ENCODE measurements at places on chromosomes 5 and 9.

DNA sequence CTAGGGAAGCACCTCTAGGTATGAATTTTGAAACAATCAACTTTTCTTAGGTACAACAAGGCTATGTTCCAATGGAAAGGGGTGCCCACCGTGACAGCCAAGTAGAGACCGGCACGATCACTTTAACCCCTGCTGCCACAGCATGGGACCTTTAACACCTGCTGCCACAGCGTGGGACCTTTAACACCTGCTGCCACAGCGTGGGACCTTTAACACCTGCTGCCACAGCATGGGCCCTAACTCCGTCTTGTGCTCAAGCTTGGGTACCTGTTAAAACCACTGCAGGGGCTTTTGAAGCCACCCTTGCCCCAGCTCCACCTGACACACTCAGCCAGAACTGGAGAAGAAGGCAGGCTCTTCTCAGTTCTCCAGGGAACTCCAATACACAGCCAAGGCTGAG lies 18.2 kb upstream of the MXD3 start:
- no peak for DNase-seq

DNA sequence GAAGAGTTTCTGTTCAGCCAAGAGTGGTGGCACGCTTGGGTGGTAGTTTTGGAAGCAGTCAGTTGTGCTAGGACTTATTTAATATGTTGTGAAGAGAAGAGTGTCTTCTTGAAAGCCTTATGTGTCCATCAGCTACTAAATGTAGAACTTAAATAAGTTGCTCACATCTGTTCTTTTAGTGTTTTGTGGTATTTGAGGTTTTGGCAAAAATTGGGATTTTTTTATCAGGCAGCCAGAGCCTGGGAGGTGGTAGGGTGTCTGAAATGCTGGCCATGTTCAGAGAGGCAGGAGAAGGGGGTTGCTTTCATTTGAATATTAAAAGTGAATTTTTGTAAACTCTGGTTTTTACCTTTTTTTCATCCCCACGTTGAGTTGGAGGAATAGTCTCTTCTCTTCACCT lies 24.2 kb upstream of the ZBTB34 start:
- DNase-seq, result no peak

GRCh38 chr5:170296935-170297588 lies 515 bp downstream of the LCP2 start:
- no peak for DNase-seq

DNA sequence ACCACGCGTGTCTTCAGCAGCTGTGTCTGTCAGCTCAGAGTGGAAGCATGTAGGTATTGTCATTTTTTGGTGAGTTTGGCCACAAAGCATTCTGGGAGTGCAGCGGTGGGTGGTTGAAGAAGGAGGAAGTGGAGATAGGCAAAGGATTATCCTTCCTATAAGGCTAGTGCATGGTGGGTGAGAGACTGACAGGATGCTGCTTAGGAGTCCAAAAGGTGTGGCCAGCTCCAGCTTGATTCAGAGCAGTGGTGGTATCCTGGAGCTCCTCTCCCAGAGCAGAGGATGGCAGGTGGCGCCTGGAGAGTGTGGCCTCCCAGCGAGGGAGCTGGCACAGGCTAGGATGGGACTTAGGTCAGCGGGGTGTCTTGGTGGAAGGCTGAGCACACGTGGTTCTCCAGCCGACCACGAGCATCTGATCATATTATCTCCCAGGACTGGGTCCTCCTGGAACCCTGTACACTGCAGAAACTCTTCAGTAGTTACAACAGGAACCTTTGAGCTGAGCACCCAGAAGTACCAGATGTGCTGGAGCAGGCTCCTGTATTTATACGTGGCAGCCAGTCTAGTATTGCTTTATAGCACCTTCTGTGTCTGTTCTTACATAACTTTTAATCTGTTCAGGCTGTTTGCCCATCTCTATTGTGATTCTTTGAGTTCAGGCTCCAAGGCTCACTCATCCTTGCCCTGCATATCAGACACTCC lies 29.6 kb downstream of the MAML1 start:
- no peak for DNase-seq

- DNase-seq, result no peak
These were observed 151.0 kb upstream of the TBC1D2 start for GRCh38 chr9:98406469-98406868.

DNA sequence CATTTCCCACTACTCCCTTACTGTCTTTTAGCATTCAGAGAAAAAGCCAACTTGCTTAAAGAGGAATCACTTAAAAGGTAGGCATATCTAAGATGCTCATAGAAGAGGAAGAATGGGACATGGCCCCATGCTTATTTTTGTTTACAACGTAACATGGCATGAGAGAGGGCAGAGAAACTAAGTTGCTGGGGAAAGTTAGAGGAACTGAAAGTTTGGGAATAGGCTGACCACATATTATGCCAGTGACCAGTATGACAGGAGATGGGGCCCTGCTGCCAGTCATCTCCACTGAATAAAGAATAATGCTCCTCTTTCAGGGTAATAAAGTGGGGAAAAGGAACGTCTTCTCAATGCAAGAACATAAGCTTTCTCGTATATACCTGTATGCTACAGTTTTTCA lies 1.9 kb downstream of the PLPP6 start:
- no peak for DNase-seq

DNA sequence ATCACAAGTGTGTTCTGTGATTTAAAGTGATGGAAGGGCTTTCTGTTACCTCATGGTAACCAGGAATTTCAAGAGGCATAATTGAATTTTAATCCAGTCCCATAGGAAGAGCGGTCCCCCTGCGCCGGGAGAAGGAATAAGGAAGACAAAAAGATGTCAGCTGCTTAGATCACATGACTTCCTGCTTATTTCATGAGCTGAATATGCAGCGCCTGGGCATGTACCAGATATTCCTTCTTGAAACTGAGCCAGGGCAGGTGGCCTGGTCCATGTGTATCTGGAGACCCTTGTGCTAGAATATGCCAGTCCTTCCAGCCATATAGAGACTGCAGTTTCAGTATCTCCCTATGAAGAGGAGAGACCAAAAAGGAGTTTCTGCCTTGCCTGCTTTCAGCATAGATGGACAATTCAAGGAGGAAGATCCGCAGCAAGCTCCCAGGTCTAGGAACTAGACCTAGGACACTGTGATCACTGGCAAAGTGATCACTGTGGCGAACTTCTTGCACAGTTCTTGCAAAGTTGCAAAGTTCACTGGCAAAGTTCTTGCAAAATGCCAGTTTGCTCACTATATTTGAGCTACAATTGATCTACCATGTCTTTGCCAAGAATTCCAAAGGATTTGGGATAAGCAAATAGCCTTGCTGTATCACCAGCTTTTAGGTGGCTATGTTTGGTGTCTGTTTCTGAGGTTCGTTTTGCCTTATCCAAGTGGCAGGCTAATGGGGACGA lies 102.9 kb upstream of the PHYKPL start:
- no peak for DNase-seq

DNA sequence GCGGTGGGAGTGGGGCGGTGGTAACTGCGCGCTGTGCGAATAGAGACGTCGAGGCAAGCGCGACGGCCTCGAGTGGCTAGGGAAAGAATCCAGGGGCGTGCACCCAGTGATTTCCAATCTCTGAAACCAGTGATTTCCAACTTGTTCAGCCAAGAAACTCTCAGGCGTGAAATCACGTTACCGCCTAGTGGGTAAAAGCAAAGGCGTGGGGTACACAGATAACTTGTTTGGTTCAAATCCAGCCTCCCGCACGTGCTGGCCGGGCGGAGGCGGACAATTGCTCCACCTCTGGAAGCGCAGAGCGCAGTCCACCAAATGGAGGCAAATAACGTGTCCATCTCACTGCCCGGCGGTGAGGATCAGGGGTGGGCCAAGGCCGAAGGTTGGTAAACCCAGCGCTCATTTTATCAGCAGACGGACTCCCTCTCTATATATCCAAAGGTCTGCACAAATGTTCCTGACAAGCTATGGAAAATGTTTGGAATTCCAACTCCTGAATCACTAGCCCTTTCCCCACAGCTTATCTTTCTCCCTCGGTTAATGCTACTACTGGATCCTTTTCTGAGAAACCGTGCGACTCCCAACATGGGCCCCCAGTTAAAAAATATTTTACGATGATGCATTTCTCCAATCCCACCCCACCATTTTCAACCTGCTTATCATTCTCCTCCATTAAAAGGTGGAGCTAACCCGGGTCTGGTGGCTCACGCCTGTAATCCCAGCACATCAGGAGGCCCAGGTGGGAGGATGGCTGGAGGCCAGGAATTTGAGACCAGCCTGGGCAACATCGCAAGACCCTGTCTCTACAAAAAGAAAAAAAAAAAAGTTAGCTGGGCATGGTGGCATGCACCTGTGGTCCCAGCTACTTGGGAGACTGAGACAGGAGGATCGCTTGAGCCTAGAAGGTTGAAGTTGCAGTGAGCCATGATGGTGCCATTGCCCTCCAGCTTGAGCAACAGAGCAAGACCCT lies 950 bp upstream of the FNBP1 start:
- peak; percentile 86 for DNase-seq

GRCh38 chr5:111976705-111977435 lies 219.9 kb upstream of the NREP start:
- no peak for DNase-seq

- DNase-seq, result no peak
These were observed 32.7 kb upstream of the SPARC start for GRCh38 chr5:151719228-151720000.

DNA sequence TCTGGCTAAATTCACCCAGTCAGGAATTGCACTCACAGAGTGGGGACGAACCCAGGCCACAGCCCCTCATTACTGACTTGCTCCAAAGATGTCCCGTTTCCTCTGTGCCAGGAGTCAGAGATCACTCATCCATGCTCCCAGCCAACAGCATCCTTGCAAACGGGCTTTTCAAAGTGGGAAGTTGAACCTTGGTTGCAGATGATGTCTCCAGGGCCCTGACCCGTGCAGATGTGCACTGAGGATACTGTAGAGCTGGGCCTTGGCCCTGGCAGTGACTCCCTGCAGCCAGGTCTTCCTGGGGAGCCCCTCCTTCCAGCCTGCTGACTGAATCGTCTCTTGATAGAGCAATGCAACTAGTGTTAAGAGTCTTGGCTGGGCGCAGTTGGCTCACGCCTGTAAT lies 22.3 kb downstream of the TCF7 start:
- DNase-seq, result peak; percentile 41

GRCh38 chr9:8536845-8537244 lies 737.3 kb upstream of the DMAC1 start:
- no peak for DNase-seq

- DNase-seq, result peak; percentile 88
These were observed 284.9 kb upstream of the IRX1 start for GRCh38 chr5:3310541-3311261.

DNA sequence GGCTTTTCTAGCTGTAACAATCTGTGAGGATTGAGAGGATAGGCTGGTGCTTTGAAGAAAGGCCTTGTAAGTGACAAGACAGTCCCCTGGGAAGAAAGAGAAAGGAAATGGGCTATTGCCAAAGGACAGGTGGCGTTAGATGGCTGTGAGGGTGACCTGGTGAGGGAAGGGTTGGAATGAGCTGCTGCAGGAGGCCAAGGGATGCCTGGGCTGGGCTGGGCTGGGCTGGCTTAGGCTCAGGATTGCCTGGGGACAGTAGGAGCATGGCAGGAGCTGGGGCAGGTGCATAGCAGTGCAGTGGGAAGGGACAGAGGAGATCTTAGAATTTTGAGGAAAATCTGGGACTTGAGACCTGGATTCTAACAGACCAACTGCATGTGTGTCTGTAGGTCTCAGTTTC lies 9.7 kb upstream of the MYOZ3 start:
- no peak for DNase-seq

GRCh38 chr9:5857928-5858327 lies 25.0 kb upstream of the ERMP1 start:
- no peak for DNase-seq

GRCh38 chr5:154421868-154422267 lies 23.9 kb upstream of the SAP30L start:
- no peak for DNase-seq

DNA sequence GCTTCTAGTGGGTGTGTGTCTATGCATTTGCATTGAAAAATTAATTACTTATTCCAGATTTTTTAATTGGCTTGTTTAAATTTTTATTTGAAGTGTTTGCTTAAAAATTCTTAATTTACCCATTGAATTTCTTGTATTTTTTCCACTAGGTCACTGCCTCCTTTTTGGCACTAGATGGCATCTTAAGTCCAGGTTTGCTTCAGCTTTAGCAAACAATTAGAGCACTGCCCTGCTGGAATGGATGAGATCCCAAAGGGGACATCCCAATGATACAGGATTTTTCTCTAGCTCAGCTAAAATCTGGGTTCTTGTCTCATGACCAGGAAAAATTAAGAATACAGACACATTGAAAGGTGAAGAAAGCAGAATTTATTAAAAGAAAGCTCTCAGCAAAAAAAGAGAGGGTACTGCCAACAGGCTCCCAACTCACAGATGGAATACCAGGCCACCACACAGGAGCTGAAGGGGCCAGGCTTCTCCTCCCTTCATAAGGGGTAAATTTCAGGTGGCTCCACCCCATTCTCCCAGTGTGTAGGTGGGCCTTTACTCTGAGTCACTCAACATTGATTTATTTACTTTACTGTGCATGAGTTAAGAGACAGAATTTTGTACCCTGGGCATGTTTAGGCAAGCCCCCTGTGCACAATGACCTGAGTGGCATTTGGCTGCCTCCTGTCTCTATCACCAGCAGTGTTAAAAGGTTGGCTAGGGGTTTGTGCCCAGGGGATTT lies 532.4 kb downstream of the ANXA1 start:
- no peak for DNase-seq

GRCh38 chr9:90054810-90055209 lies 450.0 kb downstream of the GADD45G start:
- no peak for DNase-seq

- no peak for DNase-seq
These were observed 13.2 kb downstream of the GZMK start for GRCh38 chr5:55037046-55037771.

- no peak for DNase-seq
These were observed 93.9 kb upstream of the NEK6 start for GRCh38 chr9:124163760-124164255.

DNA sequence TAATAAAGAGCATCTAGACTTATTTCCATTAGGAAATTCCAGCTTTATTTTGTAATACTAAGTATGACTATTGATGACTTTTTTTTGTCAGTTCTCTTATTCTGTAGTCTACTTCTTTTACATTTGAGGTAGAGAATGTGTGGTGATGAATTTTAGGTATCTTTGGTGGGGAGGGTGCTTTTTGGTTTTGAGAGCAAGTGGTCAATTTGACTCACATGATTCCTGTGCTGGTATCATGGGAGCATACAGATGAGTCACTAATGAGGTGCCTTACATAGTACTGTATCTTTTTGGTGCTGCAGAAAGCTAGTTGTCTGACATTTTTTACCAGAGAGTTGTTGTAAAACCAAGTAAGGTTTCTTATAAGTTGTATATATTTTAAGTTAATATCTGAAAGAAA lies 35.3 kb downstream of the ERBIN start:
- no peak for DNase-seq

DNA sequence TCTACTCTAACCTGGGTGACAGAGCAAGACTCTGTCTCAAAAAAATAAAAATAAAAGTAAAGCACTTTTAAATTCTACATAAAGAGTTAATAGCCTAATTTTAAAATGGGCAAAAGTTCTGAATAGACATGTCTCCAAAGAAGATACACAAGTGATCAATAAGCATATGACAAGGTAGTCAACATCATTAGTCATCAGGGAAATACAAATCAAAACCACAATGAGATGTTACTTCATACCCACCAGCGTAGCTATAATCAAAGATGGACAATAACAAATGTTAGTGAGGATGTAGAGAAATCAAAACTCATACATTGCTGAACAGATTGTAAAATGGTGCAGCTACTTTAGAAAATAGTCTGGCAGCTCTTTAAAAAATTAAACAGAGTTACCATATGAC lies 64.1 kb downstream of the IQGAP2 start:
- DNase-seq, result no peak

Data from kidney (tissue), 22 donors.